Vagina (tissue), 2 donors: ENCODE measurements at places on chromosomes 1 and 21. TPM values are rescaled to one million over a fixed set of nuclear protein-coding genes. Genes with fewer than 3 reads are reported as not detected.

The XCL2 gene
- total RNA-seq: not detected

The S100A14 gene
- total RNA-seq: 323 TPM

DNA sequence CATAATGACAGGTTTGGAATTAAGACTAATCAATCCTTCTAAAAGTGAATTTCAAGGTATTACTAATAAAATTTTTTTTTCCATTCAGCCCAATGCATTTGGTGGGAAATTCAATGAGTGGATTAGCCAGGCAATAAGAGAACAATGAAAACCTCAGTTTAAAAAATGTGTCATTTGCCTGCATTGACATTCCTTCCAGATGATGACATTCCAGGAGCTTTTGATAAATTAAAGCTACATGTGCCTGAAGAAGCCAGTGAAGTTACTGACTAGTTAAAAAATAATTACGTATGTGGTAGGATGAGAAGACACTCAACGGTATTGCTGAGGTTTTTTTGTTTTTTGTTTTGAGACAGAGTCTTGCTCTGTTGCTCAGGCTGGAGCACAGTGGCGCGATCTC, 37.9 kb upstream of the RC3H1 start:
- DNase-seq: no peak

- DNase-seq: no peak
These were observed 486.3 kb downstream of the NEGR1 start for GRCh38 chr1:71796006-71796405.

The PHTF1 gene
- total RNA-seq: 4.7 TPM

GRCh38 chr1:44025816-44026215, 5.4 kb downstream of the SLC6A9 start:
- DNase-seq: no peak

The HNRNPCL4 gene
- total RNA-seq: not detected

DNA sequence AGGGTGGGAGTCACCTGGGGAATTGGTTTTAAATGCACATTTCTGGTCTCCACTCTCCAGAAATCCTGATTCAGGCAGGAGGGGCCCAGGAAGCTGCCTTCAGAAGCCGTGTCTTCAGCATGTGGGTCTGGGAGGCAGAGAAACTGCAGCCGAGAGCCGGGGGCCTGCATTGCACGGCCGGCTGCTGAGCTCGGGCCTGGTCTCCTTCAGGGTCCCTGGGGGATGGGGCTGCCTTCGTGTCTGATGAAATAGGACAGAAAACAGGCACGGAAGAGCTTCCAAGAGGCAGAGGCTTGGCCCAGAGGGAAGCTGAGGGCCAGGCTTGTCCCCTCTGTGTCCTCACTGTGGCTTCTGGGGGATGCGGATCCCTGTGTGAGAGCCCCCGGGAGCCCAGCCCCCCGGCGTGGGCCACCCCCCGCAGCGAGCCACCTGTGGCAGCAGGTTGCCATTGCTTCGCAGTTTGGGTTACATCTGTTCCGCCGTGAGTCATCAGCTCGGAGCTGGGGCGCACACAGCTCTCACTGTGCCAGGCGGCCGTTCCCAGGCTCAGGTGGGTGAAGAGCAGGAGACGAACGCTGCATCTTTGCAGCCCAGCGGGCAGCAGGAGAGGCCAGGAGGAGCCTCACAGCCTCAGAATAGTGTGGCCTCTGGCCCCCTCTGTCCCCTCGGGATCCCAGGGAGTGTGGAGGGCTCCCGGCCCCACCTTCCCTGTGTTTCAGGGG, 72.4 kb downstream of the AJAP1 start:
- DNase-seq: no peak

GRCh38 chr1:218408942-218409341, 63.8 kb downstream of the TGFB2 start:
- DNase-seq: no peak

- no peak for DNase-seq
These were observed 7.5 kb downstream of the ID3 start for GRCh38 chr1:23551849-23552248.

DNA sequence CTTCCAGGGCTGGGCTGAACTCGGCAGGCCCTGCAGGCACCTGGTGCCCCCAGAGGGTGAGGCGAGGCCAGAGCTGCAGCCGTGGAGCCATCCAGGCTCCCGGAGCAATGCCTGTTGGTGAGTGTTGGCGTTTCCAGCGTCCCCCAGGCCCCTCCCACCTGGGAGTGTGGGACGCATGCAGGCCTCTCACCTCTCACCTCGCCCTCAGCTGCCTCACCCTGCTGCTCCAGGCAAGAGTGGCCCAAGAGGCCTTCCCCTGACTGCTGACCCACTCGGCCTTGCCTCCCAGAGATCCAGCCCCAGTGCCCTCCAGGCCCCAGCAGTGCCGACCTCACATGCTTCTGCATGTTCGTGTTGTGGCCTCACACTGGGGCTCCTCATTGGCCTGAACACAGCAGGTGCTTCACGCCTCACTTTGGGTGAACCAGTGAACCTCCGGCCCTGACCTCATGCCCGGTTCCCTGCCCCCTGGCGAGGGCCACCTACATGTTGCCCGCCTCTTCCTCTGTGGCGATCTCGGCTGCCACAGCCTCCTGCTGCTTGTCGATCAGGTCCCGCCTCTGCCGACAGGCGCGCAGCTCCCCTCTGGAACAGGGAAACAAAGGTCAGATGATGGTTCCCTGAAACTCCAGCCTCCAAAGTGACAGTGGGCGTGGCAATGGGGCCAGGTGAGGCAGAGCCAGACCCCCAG, 17.0 kb downstream of the CFAP74 start:
- DNase-seq: no peak

DNA sequence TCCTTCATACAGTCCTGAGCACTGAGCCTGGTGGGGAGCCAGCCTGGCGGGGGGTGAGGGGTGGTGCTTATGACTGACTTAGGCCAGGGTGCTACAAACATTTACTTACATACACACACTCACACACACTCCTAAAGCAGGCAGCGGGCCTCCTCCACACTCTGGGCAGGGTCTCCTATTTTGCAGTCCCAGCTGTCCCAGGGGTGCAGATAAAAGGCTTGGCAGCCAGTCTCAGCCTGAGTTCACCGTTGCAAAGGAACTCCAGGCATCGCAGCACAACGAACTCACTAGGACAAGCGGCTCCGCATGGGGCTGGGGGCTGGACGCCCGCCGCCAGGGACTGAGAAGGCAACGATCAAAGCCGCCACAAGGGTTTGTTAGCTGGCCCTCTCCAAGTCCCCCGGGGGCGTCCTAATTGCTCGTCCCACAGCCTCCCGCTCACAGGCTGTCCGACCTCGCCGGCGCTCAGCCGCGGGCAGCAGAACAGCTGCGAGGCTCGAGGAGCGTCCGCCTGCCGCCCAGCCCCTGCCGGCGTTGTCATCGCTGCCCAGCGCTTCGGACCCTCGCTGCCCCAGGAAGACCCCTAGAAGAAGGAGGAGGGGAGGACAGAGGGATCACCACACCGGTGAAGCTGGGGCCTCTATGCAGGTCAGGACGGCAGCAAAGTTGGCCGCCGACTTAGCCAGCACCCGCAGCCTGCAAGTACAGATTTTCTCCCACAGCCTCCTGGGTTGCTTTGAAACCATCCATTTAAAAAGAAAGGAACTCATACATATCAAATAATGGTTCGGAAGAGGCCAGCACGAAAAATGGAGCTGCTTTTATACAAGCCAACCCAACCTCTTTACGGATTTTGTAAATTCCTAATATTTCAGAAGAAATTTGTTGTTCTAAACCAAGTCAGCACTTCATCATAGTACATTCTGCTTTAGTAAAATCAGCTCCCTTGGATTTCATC, 6.2 kb downstream of the BARHL2 start:
- no peak for DNase-seq

DNA sequence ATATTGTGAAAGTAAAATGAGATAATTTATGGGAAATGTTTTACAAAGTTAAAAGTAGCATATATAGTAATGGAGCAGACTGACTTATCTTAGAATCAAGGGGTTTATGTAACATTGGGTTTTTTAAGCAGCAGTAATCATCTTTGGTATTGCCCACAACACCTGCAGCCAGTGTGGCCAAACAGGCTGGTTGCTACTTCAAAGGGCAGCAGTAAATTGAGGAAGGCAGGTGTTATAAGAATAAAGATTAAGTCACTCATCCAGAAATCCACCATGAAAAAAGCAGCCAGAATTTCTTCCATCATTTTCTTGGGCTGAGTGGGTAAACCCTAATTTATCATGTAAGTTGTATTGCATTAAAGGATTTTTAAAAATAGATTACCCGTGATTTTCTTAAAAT, 16.7 kb downstream of the DYNLT5 start:
- DNase-seq: no peak

The PODN gene
- total RNA-seq: 207 TPM

GRCh38 chr1:77446841-77447555, 165.2 kb downstream of the AK5 start:
- no peak for DNase-seq

DNA sequence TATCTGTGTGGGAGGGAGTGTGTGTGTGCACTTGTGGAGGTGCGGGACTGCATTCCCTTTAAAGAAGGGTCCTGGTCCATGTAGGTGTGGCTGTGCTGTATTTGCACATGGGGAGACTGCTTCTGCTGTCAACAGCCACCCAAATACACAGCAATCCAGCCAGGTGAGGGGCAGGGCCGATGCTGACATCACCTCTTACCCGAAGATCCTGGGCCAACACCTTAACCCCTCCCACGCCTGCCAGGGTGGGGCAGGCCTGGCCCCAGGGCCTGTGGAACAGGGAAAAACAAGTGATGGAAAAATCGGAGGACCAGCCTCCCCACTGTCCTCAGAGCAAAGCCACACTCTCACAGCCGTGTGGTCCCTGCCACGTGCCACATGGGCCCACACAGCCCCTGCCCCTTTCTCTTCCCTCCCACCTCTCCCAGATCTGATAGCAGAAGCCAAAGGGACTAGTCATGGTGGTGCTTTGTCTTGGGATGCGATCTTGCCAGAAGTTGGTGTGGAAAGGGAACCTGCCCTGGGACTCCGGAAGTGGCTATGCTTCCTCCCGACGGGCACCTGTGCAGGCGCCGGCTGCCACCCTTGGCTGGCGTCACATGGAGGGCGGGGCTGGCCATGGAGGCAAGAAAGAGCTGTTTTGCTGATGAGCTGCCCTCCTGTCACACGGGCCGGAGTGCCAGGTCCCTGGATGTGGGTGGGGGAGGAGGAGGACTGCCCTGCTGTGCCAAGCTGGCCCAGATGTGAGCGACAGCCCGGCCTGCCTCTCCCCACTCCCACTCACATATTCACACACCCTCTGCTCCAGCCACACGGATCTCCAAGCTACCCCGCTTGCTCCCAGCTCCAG, 7.8 kb upstream of the CASZ1 start:
- DNase-seq: no peak

The REG4 gene
- total RNA-seq: not detected

DNA sequence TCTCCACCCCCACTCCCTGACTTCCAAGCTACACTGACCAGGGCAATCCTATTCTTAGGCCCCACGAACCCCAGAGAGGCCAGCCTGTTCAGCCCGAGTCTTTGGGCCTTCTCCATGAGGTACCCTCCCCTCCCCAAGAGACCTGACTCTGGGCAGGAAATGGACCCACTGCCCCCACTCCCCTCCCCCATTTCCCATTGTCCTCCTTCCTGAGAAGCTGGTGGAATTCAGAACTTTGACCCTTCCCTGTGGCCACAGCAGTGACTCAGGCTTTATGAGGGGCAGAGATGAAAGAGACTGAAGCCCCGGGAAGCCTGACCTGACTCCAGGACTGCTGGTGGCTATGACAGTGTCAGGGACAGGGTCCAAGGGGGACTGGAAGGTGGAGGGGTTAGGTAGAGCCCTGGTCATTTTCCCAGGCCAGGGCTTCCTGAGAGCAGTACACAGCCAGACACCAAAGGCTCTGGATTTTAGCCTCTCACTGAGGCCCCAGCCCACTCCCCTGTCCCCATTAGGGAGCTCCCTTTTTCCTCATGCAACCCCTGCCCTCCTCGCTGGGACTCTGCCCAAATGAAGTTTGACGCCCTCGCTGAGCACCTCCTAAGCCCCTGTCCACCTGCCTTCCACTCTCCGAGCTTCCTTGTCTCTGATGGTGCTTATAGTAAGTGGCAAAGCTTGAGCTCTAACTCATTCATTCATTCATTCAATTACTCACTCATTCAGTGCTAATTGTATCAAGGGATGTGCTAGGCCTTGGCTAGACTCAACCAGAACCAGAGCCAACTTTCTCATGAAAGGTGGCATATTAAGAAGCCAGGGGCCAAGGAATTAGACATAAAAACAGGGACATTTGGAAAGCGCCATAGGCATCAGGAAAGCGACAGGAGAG, 3.0 kb downstream of the CRYBG2 start:
- no peak for DNase-seq

The ATP6V1G3 gene
- not detected for total RNA-seq

The VAMP4 gene
- total RNA-seq: 8.1 TPM

The EDARADD gene
- total RNA-seq: 1.2 TPM

DNA sequence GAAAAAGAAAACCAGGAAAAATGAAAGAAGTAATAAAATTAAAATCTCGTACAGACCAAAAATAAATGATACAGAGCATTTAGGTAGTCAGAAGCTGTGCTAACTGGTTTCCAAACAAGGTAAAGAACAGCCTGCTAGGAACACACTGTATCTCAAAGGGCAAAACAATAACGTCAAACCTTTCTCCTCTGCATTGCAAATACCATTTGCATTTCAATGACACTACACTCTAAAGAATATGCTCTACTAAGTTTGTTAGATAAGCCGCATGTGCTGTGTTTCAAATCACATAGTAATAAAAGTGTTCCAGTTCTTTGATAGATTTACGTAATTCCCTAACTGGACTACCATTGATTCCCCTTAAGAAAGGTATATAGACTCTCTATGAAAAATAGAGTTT, 648.8 kb downstream of the PLA2G4A start:
- DNase-seq: no peak

DNA sequence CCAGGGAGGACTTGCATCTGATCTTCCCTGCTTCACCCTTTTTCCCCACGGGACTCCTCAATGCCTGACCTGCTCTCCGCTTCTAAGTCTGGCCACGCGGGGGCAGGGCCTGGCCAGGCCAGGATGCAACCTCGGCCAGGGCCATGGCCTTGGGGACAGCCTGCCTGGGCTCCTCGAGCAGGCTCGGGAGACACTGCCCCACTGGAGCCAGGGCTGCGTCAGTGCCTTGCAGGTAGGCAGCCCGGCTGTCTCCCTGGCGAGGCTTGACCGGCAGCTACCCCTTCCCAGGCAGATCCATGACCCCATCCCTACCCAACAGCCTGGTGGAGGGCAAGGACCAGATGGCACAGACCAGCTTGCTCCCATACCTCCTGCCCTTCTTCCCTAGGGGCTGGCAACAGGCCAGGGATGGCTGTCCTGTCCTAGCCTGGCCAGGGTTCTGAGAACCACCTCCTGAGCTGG, 2.7 kb upstream of the PRDM16 start:
- no peak for DNase-seq

- no peak for DNase-seq
These were observed 86.4 kb upstream of the LRRC8D start for GRCh38 chr1:89734442-89734841.

GRCh38 chr1:226708342-226708780, 30.7 kb downstream of the ITPKB start:
- DNase-seq: no peak

- no peak for DNase-seq
These were observed 20.3 kb upstream of the CA6 start for GRCh38 chr1:8925406-8925805.

The AMY2B gene
- 25.0 TPM for total RNA-seq
